ENCODE measurements at places on chromosomes 3 and 15. TPM values are rescaled to one million over a fixed set of nuclear protein-coding genes. Genes with fewer than 3 reads are reported as not detected.

DNA sequence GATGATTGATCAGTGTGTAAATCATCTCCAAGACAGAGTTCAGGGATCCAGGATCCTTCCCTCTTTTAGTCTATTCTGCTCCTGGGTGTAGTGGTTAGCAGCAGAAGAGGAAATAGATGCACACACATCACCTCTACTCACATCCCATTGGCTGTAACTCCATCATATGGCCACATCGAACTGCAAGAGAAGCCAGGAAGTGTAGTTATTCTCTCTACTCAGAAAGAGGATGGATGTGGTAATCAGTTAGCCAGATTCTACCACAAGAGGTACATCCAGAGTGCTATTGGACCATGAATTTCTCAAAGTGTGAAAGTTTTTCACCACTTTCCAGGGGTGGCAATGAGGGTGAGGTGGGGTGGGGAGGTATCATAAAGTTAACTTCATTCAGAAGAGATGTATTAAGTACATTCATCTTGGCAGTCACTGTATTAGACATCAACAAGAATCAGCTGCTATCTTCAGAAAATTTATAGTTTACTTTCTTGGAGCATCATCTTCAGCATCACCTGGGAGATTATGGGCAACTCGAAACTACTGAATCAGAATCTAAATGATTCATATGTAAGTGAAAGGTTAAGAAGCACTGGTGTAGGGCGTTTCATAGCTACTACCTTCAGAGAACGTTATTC, 60.6 kb upstream of the GAP43 start:
- DNase-seq = no peak

DNA sequence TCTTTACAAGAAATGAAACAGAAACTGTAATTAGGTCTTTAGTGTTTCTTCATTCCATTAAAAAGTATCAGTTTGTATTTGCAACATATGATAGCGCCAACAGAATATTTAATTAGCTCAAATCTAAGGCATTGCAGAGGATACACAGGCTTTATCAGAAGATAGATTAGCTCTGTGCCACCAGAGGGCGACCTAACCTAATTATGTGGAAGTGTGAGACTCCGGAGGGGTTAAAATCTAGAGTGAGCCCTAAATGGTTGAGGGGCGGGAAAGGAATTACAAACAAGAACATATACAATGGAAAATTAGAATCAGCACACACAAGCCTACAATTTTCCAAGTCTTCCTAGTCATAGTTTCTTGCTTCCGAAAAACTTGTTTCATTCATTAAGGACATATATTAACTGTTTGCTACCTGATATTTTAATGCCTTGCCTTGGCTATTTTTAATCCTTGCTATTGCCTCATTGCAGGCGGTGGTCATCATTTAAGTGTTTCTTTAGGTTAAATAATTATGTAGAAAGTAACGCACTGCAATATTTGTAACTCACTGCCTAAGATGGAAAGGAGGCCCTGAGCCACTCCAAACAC, 18.0 kb upstream of the RYR3 start:
- DNase-seq = no peak

The KIF15 gene
- total RNA-seq = 1.1 TPM

DNA sequence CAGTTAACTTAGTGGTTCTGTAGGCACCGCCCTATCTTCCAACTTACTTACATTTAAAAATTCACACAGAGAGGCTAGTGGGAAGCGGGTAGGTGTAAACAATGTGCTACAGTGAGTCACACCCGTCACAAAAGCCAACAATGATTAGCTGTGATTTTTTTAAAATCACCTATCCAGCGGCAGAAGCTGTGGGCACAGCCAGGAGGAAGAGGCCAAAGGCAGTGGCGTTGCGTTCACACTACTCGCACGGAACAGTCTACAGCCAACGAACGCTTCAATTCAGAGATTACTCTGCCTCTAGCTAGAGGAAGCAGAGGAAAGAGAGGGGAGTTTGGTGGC, 2.5 kb upstream of the NLGN1 start:
- DNase-seq = no peak

- no peak for DNase-seq
Measured at GRCh38 chr15:29045717-29046116, 159.9 kb downstream of the APBA2 start.

GRCh38 chr15:71136159-71136783, 21.0 kb downstream of the THSD4 start:
- no peak for DNase-seq

GRCh38 chr15:42846647-42847046, 73.9 kb downstream of the TTBK2 start:
- no peak for DNase-seq
